Stimulated activated CD8-positive, alpha-beta memory T cell treated with anti-CD3 and anti-CD28 coated beads, Interleukin-15, amount 100 ng/mL, for 48 hours (primary cell): ENCODE measurements at places on chromosomes 7 and 10.

- no peak for DNase-seq
Measured at GRCh38 chr7:104255194-104255593, 47.4 kb upstream of the ORC5 start.

GRCh38 chr10:49549640-49550346, 10.9 kb upstream of the ERCC6 start:
- no peak for DNase-seq

DNA sequence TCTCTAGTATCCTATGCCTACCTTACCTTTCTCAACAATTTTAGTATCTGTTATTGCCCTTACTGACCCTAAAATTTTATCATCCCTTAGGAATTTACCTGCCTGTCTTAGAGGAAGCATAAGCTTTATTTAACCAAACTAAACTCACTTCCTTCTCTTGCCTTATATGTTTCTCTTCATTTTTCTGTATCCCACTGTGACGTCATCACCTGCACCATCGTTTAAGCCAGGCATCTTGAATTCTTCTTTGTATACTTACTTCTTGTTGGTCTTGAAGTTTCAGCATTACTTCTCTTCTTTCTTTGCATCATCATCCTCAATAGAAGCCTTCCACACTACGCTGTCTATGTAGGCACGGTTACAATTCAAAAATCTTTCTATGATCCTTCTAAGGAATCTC, 231.0 kb upstream of the SMIM30 start:
- no peak for DNase-seq

DNA sequence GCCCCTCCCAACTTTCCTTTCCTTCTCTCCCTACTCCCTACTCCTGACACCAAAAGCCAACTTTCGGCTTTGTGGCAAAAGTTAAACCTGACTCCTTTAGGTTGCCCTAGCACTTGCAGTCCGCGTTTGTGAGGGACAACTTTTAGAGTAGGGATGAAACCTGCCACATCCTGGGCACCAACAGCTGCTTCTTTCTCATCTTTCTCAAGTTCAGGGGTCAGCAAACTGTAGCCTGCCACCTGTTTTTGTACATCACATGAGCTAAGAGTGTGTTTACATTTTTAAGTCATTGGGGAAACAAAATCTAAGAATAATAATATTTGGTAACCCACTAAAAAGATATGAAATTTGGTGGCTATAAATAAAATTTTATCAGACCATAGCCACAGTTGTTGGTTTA, 660.6 kb downstream of the KCNMA1 start:
- DNase-seq: no peak

GRCh38 chr7:118184565-118184940, 589 bp downstream of the LSM8 start:
- DNase-seq: no peak

- no peak for DNase-seq
Measured at GRCh38 chr7:73338321-73338720, 10.4 kb downstream of the FKBP6 start.

DNA sequence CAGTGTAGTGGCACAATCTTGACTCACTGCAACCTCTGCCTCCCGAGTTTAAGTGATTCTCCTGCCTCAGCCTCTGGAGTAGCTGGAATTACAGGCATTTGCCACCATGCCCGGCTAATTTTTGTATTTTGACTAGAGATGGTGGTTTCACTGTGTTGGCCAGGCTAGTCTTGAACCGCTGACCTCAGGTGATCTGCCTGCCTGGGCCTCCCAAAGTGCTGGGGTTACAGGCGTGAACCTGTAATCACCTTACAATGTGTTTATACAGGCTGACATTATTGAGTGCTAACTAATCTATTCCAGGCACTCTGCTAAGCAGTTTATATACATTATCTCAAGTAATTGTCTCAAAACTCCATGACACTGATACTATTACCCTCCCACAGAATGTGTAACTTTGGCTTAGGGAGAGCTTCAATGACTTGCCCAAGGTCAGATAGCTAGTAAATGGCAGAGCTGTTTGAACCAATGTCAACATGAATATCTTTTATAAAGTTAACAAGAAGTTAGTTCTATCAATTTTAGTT, 36.8 kb downstream of the KIFBP start:
- no peak for DNase-seq

DNA sequence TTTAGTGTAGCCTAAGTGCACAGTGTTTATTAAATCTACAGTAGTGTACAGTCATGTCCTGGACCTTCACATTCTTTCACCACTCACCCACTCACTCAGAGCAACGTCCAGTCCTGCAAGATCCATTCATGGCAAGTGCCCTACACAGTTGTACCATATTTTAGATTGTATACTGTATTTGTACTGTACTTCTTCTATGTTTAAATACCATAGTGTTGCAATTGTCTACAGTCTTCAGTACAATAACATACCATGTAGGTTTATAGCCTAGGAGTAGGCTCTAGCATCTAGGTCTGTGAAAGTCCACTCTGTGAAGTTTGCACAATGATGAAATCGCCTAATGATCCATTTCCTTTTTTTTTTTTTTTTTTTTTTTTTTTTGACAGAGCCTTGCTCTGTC, 12.0 kb downstream of the EEPD1 start:
- no peak for DNase-seq
